Esophagus squamous epithelium (tissue), 5 donors: ENCODE measurements at places on chromosomes 6 and 20.

- no peak for DNase-seq
Observed at GRCh38 chr20:47379433-47380150, 23.1 kb upstream of the ZMYND8 start.

GRCh38 chr20:5328268-5328667 is 11.5 kb upstream of the PROKR2 start:
- DNase-seq: no peak

DNA sequence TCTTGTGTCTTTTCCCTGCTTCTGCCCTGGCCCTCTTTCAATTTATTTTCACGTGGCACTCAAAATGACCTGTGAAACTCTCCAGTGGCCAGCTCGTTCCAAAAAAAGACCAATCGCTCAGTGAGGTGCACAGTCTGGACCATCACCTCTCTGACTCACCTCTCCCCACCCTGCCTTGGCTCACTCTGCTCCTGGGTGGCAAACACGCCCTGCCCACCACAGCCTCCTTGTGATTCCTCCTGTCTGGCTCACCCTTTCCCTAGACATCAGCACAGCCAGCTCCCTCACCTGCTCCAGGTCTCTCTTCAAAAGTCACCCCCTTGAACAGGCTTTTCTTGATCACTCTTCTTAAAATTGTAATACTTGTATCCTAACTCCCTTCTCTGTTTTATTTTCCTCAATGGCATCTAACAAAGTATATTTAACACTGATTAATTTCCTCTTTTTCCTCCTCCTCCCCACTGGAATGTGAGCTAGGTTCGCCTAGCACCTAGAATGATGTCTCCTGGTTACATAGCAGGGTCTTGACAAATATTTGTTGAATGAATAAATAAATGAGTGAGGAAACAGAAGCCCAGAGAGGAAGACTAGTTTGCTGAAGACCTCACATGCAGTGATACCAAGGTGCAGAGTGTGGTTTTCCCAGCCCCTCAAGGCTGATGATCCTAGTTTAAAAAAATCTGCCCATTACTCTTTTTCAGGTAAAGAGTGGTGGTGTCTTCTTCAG is 109.0 kb downstream of the GJA10 start:
- no peak for DNase-seq

GRCh38 chr6:76682842-76683241 is 610.4 kb upstream of the IMPG1 start:
- DNase-seq: no peak

GRCh38 chr6:155162682-155163081 is 101.1 kb upstream of the CLDN20 start:
- no peak for DNase-seq

- no peak for DNase-seq
Observed at GRCh38 chr20:9218531-9218961, 149.7 kb downstream of the PLCB4 start.

DNA sequence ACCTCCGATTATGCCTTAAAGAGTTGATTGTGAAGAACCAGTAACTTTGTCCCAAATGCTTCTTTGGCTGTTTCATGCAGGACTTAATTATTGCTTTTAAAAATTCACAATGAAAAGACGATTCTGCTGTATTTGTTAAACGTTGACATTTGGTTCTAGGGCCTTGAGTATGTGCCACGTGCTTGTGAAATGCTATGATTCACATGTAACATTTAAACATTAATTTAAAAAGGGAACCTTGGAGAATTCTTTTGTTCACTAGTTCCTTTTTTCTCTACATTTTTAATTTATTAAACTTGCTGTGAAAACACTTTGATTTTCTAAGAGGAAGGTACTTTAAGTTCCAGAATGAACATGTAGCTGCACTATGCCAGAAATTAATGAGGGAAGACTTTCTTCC is 9.5 kb downstream of the GZF1 start:
- DNase-seq: no peak

DNA sequence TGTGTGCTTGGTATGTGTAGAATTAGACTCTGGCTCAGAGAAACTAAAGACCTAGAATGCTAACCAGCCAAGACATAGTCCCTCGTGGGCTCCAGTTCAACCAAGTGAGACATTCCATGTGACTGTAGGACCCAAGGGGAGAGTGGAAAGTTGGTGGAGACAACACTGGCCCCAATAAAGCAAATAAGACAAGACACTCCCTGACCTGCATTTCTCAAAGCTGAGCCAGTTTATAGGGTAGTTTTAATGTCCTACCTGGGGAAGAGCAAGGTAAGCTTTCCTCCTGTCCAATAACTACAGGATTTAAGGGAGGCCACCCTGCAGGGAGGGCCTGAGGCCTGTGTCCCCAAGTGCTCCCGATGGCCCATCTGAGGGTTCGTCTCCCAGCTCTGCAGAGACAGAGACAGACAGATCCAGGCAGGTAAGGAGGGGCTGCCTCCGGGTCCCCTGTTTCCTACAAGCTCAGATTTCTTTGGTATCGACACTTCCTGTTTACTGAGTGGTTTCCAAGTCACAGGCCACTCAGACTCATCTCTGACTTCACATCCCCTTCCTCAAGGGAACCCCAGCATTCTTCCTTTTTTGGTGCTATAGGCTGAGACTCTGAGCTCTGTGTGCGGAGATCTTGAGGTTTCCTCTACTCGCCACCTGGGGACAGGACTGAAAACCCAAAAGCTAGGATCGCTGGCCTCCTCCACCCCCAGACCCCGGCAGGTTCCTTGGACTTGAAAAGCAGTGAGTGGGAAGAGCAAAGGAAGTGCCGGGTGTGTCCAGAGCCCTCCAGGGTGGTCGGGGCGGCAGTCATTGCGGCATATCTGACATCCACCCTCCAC is 92.4 kb downstream of the PRND start:
- peak; percentile 31 for DNase-seq

DNA sequence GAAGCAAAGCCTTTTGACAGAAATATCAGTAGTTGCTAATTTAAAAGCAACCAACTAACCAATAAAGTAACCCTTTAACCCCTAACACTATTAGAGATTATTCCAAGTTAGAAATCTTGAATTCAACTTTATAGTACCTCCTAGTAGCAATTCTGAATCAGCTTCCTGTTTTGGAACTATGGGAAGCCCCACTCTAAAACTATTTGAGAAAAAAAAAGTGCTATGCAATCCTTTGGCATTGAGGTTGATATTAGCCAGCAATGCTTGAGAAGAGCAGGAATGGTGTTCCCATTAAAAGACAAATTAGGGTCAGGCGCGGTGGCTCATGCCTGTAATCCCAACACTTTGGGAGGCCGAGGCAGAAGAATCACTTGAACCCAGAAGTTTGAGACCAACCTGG is 306.2 kb upstream of the ZFP64 start:
- no peak for DNase-seq

- DNase-seq: no peak
Observed at GRCh38 chr20:40477805-40478204, 211.2 kb downstream of the MAFB start.

DNA sequence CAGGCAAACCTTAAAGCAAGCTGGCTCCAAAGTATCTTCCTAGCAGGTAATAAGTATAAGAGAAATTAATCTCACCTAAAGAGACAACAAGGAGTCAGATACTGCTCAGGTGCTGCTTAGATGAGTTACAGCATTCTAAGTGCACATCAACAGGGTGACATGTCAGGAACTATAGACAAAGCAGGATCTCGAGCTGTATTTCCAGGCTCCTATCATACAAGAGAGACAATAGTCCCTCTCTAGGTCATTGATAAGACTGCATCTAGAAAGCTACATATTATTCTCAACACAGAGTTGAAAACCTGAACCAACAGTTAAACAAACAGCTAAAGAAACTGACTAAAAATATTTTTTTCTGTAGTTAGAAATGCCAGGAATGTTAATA is 3.9 kb downstream of the PTPRK start:
- no peak for DNase-seq

- no peak for DNase-seq
Observed at GRCh38 chr20:18254615-18255014, 33.7 kb upstream of the ZNF133 start.

DNA sequence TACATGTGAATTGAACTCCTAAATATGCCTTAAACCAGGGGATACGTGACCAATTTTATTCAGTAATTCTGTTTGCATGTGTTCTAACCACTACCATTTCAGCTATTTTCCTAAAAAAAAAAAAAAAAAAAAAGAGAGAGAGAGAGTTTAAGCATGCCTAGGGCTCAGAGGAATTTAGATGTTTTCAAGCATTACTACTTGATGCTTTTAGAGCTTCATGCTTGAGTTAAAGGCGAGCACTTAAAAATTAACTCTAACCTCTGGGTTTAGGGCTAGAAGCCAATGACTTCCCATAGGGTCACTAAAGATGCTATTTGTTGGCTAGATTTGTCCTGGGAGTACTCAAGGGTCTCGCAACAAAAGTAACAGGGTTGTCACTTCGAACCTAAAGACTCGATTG is 217.7 kb downstream of the ATXN1 start:
- no peak for DNase-seq

DNA sequence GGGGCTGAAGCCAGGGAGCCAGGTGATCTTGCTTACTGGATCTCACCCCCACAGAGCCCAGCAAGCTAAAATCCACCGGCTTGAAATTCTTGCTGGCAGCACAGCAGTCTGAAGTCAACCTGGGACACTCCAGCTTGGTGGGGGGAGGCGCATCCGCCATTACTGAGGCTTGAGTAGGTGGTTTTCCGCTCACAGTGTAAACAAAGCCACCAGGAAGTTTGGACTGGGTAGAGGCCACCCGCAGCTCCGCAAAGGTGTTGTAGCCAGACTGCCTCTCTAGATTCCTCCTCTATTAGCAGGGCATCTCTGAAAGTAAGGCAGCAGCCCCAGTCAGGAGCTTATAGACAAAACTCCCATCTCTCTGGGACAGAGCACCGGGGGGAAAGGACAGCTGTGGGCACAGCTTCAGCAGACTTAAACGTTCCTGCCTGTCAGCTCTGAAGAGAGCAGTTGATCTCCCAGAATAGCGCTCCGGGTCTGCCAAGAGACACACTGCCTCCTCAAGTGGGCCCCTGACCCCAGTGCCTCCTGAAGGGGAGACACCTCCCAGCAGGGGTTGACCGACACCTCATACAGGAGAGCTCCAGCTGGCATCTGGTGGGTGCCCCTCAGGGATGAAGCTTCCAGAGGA is 206.3 kb upstream of the KHDRBS2 start:
- DNase-seq: no peak

- DNase-seq: no peak
Observed at GRCh38 chr6:35043381-35044130, 97.6 kb downstream of the TCP11 start.

- no peak for DNase-seq
Observed at GRCh38 chr6:147287869-147288271, 83.7 kb downstream of the STXBP5 start.

- no peak for DNase-seq
Observed at GRCh38 chr6:56540232-56541029, 102.3 kb downstream of the DST start.

GRCh38 chr6:4059115-4059777 is 19.7 kb downstream of the FAM217A start:
- DNase-seq: no peak

DNA sequence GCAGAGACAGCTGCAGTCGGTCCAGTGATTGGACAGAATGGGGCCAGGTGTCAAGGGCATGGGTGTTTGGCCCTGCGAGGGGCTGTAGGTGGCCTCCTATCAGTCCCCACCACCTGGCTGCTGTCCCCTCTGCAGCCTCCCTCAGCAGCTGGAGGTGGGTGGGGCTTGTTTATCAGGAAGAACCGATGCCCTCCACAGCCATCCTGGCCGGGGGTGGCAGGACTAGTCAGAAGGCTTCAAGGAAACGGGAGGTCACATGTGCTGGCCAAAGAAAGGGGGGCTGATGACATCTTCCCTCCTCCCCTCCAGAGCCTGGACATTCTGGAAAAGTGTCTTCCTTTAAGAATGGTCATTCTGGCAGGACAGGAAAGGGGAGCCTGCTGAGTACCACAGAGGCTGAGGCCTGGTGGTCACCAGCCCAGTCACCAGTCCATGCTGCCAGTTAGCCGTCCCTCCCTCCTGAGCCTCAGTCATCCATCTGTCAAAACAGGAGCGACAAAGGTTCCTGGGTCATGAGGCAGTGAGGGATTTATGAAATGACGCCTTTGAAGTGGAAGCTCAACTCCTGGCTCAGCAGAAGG is 4.1 kb downstream of the FAM210B start:
- no peak for DNase-seq

GRCh38 chr6:73452107-73452461 is at the start of gene CGAS:
TSS of gene CGAS (minus strand) at chr6:73452297. CDS start at chr6:73452181, 116 bp downstream.
- peak; percentile 46 for DNase-seq

DNA sequence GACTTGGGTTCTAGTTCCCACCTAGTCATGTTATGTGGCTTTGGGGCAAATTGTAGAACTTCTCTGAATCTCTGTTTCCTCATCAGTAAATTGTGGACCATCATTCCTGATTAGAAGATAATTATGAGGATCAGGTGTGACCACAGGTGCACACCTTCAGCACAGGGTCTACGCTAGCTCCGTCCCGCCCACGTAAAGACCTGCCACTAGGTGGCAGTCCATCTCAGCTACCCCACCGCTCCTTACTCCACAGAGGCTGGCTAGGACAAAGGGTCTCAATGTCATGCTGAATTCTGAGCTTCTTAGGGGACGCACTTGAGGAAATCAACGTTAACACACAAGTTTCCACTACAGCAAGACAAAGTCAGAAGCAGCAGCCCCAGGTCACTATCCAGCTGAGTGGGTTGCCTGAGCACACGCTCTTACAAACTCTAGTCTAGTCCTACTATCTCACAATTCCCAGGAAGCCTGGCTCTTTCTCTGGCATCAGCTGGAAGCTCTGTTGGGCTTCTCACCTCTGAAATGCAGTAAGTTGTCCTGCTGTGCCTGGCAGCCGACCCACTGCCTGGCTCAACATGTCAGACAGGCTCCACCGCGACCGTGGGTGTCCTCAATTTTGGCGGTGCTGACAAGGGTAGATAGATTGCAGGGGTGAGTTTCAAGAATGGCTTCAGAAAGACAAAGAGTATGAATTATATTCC is 2.0 kb upstream of the PLCG1 start:
- no peak for DNase-seq

GRCh38 chr6:134375220-134375580 is 57.3 kb upstream of the SGK1 start:
- no peak for DNase-seq

DNA sequence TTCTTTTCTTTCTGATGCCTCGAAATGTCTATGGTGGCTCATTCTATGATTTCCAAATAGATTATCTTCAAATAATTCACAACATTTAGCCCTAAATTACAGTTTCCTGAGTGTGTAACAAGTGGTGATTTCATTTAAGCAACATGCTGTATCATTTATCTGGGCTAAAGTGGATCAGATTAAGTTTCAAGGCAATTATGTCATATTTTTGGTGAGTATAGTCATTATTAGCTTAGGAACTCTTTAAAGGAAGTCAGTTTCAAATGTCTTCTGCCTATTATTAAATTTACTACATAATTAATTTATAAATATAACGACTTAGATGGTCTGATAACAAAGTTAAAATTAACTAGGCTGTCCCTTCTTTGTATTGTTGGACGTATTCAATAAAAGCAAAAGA is 847.9 kb upstream of the FLRT3 start:
- no peak for DNase-seq

GRCh38 chr20:57732226-57732625 is 22.4 kb upstream of the PMEPA1 start:
- DNase-seq: no peak

- DNase-seq: no peak
Observed at GRCh38 chr6:132247381-132248159, 153.7 kb downstream of the MOXD1 start.

GRCh38 chr6:130233330-130233729 is 10.6 kb upstream of the SAMD3 start:
- no peak for DNase-seq
